ENCODE measurements at places on chromosomes 1 and 21.

- peak; percentile 14 for DNase-seq
Measured at GRCh38 chr1:175162955-175163354, 29.6 kb downstream of the KIAA0040 start.

DNA sequence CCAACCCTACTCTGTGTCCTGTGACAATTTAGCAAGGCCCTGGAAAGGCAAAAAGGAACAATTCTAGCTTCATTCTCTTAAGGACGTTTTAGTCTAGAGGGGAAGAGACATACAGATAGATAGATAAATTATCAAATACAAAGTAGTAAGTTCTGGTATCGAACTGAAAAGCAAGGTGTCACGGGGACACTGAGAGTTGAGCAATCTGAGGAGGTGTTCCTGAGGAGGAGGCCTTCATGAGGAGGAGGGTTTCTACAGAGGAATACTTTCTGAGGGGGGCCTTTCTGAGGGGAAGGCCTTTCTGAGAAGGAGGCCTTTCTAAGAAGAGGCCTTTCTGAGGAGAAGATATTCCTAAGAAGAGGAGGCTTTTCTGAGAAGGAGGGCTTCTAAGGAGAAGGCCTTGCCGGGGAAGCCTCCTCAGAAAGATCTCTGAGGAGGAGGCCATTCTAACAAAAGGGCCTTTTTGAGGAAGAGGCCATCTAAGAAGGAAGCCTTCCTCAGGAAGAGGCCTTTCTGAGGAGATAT is 155.9 kb upstream of the COA6 start:
- DNase-seq = no peak

- no peak for DNase-seq
Measured at GRCh38 chr1:43933386-43934100, at the start of gene ARTN. Gene ARTN, plus strand, starts transcription at chr1:43933801. Its CDS starts 1,856 bp downstream, at chr1:43935657.

- DNase-seq = no peak
Measured at GRCh38 chr1:183891158-183891856, 86.4 kb downstream of the RGL1 start.
